ENCODE measurements at places on chromosomes 11 and 22.
A peak's percentile ranks its signal among the peaks of the same experiment; 100 is the strongest.

GRCh38 chr22:26339755-26340154 lies 89.3 kb upstream of the ASPHD2 start:
- DNase-seq, result no peak

DNA sequence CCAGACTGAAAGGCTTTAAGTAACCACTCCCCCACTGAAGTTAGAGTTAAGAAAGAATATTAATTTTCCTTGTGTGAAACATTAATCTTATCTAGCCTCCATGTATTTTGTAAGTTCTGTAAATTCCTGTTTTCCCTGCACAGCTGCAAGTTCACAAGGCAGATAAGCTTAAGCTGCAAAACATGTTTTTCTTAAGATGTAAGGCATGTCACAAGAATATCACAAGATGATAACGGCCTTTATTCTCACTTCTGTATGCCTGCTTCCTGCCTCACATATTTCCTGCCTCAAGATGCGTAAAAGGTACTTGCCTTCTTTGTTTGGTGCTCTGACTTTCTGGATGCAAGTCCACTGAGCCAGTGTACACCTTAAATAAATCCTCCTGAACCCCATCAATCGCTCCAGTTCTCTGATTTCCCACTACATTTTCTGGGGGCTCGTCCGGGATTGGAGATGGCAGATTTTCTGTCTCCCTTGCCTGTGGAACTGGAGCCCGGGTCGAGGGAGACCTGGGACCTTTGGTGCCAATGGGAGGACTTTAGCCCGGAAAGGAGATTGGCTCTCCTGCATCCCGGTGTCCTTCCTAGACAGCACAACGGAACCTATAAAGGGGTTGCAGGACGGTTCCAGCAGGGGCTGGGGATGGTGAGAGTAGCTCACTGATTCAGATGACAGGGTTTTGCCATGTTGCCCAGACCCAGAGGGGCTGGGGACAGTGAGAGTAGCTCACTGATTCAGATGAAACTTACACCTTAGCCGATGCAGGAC lies 30.2 kb downstream of the PPARA start:
- DNase-seq, result no peak

DNA sequence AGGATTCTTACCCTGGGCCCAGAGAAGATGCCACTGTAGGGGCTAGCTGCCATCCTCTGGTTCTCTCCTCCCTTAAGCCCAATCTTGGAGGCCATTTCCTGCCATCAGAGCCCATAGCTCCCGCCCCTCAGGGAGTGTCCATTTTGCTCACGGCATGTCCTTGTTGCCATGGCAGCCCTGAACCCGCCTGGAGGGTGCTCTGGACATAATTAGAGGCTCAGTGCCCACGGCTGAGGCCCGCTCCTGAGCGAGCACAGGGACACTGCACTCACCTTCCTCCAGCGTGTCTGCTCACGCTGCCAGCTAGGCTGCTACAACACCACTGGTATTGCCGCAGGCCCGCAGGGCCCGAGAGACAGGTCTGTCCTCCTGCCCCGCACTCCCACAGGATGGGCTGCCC lies 11.1 kb upstream of the SUSD2 start:
- DNase-seq, result no peak

GRCh38 chr11:11171285-11171684 lies 181.8 kb downstream of the CSNK2A3 start:
- DNase-seq, result peak; percentile 100

DNA sequence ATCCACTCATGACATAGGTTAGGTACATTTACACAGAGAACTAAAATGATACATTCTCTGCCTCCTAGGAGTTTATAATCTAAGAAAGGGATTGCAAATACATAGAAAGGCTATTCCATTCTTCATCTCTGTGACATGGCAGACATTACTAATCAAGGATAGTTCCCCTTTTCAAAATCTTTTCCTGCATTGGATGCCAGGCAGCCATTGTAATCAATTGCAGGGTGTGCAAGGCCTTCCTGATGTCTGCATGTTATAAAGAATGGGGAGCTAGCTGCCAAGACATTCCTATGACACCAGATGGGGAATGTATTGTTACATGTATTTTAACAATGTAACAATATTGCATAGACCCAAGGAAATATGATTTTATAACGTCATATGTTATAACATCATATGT lies 82.0 kb downstream of the KIRREL3 start:
- peak; percentile 62 for DNase-seq

DNA sequence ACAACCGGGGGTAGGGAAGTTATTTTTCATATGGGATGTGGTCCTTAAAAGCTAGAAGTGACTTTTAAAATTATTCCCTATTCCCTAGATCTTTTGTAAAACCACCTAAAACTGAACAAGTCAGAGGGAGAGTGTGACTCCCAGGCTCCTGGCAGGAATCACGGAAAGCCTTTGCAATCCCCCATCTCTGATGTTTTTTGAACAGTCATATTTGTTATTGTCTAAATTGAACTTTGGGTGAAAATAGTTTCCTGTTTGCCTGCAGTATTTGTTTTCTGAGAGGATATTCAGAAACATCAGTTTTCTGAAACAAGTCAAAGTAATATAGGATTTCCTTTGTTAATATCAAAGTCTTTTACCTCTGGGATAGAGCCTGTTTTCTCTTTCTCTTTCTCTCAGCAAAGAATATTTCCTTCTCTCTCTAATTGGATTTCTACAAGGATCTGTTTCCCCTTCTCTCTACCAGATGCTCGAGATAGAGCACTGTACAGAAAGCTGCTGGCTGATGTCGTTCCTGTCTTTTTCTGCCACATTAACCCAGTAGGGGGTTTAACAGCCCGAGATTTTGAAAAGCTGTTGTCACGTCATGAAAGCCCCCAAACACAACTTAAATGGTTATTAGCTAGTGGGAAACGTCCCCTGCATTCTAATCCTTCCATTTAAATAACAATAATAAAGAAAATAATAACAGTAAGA lies 132.2 kb upstream of the PITPNB start:
- no peak for DNase-seq

- DNase-seq, result no peak
Observed at GRCh38 chr11:64384981-64385944, 26.3 kb downstream of the RPS6KA4 start.

DNA sequence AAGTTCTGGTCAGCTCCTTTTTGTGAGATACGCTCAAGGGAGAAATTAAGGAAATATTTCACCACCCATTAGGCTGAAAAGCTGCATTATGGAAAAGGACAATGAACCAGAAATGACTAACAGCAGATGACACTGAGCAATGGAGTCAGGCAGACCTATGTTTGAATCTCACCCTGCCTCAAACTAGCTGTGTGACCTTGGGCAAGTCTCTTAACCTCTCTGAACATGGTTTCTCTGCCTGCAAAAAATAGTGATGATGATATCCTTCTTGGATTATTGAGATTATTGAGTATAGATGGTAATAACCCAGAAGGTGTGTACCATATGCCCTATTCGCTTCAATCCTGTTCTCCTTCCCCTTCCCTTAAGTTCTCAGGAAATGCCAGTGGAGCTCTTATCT lies 2.9 kb upstream of the PRDM11 start:
- no peak for DNase-seq

GRCh38 chr11:2374456-2375201 lies 2.5 kb upstream of the CD81 start:
- DNase-seq, result no peak

GRCh38 chr11:122359081-122359571 lies 243.1 kb upstream of the BLID start:
- DNase-seq, result no peak

DNA sequence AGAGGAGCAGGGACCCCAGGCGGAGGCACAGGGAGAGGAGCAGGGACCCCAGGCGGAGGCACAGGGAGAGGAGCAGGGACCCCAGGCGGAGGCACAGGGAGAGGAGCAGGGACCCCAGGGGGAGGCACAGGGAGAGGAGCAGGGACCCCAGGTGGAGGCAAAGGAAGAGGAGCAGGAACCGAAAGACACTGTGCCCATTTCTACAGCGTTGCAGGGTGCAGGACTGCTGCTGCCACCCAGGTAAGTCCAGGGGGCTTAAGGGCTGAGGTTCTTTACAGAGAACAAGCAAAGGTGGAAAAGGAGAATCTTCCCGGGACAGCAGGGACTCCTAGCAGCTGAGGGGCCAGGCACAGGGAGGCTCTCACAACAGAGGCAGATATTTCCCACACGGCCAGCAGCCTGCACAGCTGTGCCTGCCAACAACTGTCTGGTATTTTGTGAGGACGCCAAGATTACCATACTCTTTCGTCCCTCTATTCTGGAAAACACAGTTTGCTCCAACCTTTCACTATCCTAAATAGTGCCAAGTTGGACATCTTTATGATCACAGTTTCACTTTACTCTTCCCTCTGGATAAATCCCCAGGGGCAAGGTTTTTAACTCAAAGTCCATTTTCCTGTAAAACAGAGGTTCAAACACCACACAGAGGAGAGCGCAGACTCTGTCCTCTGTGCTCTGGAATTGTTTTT lies 39.4 kb downstream of the SHANK2 start:
- DNase-seq, result no peak

DNA sequence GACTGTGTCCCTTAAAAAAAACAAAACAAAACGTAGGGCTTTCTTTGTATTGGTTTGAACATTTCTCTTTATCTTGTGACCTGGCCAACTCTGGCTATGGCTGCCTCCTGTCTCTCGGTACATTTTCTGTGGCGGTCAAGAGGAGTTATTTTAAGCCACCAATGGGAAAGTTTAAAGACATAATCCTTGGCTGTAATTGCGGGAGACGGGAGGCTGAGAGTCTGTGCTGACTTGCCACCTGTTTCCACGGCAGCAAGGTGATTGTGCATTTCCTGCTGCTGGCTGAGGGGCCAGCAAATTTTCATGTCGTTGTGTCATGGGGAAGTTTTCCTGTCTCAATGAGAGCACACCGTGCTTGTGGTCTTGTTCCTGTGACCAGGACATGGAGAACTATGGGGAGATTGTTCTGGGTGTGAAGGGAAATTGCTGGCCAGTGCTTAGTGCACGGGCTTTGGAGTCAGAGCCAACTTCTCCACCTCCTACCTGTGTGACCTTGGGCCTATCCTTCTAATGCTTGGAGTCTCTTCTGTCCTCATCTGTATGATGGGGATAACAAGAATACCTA lies 11.0 kb downstream of the PTPRJ start:
- no peak for DNase-seq

DNA sequence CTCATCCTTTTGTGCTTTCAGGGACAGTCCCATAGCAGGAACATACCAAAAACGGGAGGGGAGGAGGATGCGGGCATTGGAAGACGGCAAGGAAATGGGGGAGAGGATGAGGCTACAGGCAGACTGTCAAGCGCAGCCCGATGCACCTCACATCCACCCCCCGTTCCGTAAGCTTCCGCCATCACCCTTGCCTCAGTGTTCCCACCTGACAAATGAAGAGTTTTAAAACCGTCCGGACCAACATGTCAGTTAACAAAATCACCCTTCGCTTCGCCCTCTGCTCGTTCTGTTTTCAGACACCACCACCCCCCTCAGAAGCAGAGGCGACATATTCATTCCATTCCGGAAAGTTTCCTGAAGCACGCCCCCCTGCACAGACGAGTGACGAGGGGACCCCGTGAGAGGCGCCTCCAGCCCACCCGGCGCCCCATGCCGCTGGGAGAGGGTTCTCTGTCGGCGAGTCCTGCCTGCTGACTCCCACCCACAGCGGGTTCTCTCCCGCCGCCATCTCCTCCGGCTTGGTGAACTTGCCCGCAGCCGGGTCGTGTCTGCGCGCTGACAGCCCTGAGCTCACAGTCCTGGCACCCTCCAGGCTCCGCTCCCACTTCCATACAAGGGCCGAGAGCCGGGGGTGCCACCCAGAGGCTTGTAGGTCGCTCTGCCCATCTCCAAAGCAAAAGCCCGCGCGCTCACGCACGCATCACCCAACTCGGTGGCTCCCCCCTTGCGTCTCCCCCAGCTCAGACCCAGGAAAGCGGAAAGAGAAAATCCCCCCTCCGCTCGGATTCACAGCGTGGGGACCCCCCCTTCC lies 1.5 kb downstream of the IGSF9B start:
- DNase-seq, result no peak

GRCh38 chr22:42863349-42863961 lies 6.4 kb upstream of the ARFGAP3 start:
- DNase-seq, result peak; percentile 91

GRCh38 chr22:38305471-38306448 lies 11.5 kb downstream of the CSNK1E start:
- peak; percentile 41 for DNase-seq

- DNase-seq, result no peak
Observed at GRCh38 chr11:85737738-85738137, 51.7 kb upstream of the CCDC89 start.

- DNase-seq, result no peak
Observed at GRCh38 chr22:43293259-43293654, 49.9 kb downstream of the SCUBE1 start.

DNA sequence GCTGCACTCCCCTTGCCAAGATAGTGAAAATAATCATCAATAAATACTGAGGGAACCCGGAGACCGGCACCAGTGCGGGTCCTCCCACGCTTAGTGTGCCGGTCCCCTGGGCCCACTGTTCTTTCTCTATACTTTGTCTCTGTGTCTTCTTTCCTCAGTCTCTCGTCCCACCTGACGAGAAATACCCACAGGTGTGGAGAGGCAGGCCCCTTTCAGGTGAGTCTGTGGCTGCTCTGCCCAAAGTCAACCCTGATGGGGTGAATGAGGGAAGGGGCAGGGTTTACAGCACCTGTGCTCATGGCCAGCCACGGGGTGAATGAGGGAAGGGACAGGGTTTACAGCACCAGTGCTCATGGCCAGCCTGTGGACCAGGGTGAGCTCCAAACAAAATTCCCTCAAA lies 4.7 kb downstream of the BET1L start:
- DNase-seq, result no peak

DNA sequence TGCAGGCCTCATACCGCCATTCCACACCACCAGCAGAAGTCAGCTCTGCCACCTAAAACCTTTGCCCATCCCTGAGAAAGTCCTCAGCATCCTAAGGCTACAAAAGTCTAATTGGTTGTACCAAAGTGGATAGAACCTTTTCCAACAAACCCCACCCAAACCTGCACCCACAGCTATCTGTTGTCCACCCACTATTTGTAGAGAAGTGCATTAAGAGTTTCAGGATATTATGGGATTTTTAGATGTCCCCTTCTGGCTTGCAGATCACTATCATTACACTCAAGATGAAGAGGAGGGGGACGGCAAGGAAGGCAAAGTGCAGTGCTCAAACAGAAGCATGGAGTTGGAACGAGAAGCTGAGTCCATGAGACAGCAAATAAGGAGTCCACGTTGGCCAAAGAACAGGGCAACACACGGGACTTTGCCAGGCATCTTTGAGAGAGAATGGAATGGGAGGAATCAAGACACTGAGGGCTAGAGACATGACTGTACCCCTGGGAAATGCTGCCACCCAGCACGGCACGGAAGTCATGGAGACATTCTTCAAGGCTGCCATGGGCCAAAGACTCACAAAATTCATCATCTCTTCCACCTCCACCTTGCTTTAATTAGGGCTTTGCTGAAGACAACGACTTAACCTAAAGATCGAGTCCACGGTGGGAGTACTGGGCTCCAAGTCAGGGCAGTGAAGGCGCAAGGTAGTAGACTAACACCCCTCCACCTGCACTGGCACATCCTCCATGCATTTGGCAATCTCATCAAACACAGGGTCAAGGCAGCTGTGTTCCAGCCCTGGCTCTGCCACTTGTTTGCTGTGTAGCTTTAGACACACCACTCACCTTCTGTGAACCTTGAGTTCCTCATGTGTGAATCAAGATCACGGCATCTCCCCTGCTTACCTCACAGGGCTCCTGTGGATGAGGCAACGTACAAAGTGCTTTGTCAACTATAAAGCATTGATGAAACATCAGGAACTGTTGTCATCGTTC lies 112.9 kb upstream of the TMEM45B start:
- DNase-seq, result no peak

All from fibroblast of skin of back (primary cell).